Mesenchymal stem cell (in vitro differentiated cells and primary cell): ENCODE measurements at places on chromosomes 3 and 15.

GRCh38 chr15:73127302-73127936, 75.2 kb downstream of the NEO1 start:
- H3K27ac ChIP-seq, result no peak overlapping the region
- H3K4me1 ChIP-seq, result no peaks in the 10 kb centered on the region
- H3K27me3 ChIP-seq, result no peaks in the 10 kb centered on the region
- H3K4me3 ChIP-seq, result no peak overlapping the region
- H3K36me3 ChIP-seq, result peaks cover 2% of the 10 kb centered on the region

- H3K27ac ChIP-seq, result no peak overlapping the region
- H3K4me3 ChIP-seq, result no peak overlapping the region
Measured at GRCh38 chr3:194305356-194306108, 45.6 kb downstream of the CPN2 start.

DNA sequence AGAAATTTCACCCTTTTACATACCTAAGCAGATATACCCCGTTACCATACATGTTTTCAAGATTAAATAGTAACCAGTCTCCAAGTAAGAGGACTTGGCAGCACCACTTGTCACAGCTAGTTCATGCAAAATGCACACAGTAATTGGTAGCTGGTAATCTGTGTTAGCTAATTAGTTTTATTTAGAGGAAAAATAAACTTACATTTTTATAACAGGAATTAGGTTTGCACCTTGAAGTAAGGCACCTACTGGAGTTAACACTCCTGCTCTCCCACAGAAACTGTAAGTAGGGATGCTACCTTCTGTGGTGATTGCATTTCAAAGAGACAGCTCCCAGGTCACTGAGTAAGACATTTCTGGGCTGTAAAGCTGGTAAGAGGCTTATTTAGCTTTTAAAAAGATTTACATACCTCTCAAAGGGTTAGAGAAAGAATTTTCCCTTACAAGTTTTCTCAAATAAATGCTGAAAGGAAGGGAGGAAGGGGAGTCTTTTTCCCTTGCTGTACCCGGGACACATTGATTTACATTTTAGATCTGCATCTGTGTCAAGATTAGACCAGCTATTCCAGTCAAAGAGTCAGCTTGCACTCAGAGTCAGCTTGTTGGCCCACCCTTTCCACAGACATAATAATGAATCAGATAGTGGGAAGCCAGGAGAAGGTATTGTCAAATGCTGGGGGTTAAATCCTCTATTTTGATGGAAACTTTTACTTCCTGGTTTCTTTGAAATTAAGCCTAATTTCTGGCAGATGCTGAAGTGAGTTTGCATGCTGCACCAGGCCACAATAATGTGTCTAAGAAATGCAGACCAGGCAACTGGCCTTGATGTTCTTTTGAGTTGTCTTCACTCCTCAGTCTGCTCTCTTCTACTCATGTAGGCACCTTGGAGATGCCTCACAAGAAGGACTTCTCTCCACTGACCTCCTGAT, 77.6 kb upstream of the CHD2 start:
- peaks cover 10% of the 10 kb centered on the region for H3K4me1 ChIP-seq
- no peak overlapping the region for H3K4me3 ChIP-seq
- H3K27ac ChIP-seq, result peak overlapping the region; percentile 65
- H3K36me3 ChIP-seq, result no peaks in the 10 kb centered on the region

- no peaks in the 10 kb centered on the region for H3K36me3 ChIP-seq
- peak overlapping the region; percentile 26 for H3K4me3 ChIP-seq
- peaks cover 2% of the 10 kb centered on the region for H3K4me1 ChIP-seq
- peak; percentile 81 for DNase-seq
- H3K27ac ChIP-seq, result no peak overlapping the region
- no peaks in the 10 kb centered on the region for H3K27me3 ChIP-seq
Measured at GRCh38 chr15:59492389-59493377, 54.7 kb downstream of the FAM81A start.

DNA sequence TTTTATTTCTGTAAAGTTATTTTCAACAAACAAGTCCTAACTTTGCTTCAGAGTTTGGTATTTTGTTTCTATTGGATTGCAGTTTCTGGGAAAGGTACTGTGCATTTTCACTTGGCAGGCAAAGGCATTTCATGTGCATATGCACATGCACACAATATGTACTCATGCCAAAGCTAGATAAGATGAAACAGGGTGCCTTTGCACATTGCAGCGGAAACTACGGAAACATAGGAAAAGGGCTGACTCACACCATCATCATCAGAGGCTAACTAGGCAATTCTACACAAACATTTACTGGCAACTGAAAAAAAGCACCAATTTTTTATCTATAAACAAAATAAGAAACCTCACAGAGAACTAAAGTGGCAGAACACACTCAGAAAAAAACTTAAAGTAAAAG, 550.6 kb upstream of the NECTIN3 start:
- H3K27me3 ChIP-seq, result no peaks in the 10 kb centered on the region
- H3K36me3 ChIP-seq, result no peaks in the 10 kb centered on the region
- no peaks in the 10 kb centered on the region for H3K4me1 ChIP-seq
- no peak overlapping the region for H3K4me3 ChIP-seq
- peak; percentile 88 for DNase-seq
- peak overlapping the region; percentile 5 for H3K27ac ChIP-seq

GRCh38 chr3:13452490-13453335, 27.4 kb upstream of the HDAC11 start:
- H3K4me3 ChIP-seq, result peak overlapping the region; percentile 86
- DNase-seq, result peak; percentile 70
- no peak overlapping the region for H3K27ac ChIP-seq
- H3K4me1 ChIP-seq, result peaks cover 6% of the 10 kb centered on the region

- no peaks in the 10 kb centered on the region for H3K27me3 ChIP-seq
- peaks cover 10% of the 10 kb centered on the region for H3K4me1 ChIP-seq
- no peak overlapping the region for H3K4me3 ChIP-seq
- no peak for DNase-seq
Measured at GRCh38 chr3:9646800-9647152, 2.5 kb upstream of the MTMR14 start.

DNA sequence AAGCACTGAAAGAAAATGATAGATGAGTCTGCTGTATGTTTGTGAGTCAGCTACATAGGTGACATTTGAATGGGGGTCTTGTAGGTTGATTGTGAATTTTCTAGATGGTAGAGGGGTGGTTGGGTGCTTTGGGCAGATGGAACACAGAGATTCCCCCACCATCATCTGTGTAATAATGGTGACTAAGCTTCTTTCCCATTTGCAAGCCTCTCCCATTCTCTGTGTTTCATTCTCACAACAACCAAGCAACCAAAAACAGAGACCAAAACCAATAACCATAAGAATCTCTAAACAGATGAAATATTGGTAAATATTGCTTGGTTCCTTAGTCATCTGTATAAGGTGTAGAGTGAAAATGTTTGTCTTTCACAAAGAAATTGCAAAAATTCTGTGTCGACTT, 17.8 kb upstream of the UTS2B start:
- no peaks in the 10 kb centered on the region for H3K27me3 ChIP-seq
- H3K27ac ChIP-seq, result no peak overlapping the region
- no peak for DNase-seq
- H3K36me3 ChIP-seq, result no peaks in the 10 kb centered on the region
- no peak overlapping the region for H3K4me3 ChIP-seq
- peaks cover 4% of the 10 kb centered on the region for H3K4me1 ChIP-seq

GRCh38 chr3:189773056-189773455, 141.9 kb downstream of the TP63 start:
- H3K27ac ChIP-seq, result no peak overlapping the region
- no peaks in the 10 kb centered on the region for H3K27me3 ChIP-seq

- no peak overlapping the region for H3K27ac ChIP-seq
- no peaks in the 10 kb centered on the region for H3K4me1 ChIP-seq
- DNase-seq, result peak; percentile 76
Measured at GRCh38 chr3:11379238-11379823, 107.1 kb downstream of the ATG7 start.

GRCh38 chr3:71303627-71304200, 279.8 kb downstream of the FOXP1 start:
- H3K4me3 ChIP-seq, result no peak overlapping the region
- H3K27me3 ChIP-seq, result no peaks in the 10 kb centered on the region
- no peaks in the 10 kb centered on the region for H3K36me3 ChIP-seq
- H3K4me1 ChIP-seq, result peaks cover 5% of the 10 kb centered on the region
- no peak overlapping the region for H3K27ac ChIP-seq

- H3K4me1 ChIP-seq, result no peaks in the 10 kb centered on the region
- H3K27ac ChIP-seq, result no peak overlapping the region
- H3K27me3 ChIP-seq, result no peaks in the 10 kb centered on the region
- peaks cover 89% of the 10 kb centered on the region for H3K36me3 ChIP-seq
- H3K4me3 ChIP-seq, result no peak overlapping the region
Measured at GRCh38 chr3:43338295-43338694, 52.0 kb downstream of the SNRK start.

GRCh38 chr15:71191296-71191695, 76.0 kb downstream of the THSD4 start:
- no peaks in the 10 kb centered on the region for H3K4me1 ChIP-seq
- DNase-seq, result no peak
- no peaks in the 10 kb centered on the region for H3K27me3 ChIP-seq
- H3K4me3 ChIP-seq, result no peak overlapping the region

DNA sequence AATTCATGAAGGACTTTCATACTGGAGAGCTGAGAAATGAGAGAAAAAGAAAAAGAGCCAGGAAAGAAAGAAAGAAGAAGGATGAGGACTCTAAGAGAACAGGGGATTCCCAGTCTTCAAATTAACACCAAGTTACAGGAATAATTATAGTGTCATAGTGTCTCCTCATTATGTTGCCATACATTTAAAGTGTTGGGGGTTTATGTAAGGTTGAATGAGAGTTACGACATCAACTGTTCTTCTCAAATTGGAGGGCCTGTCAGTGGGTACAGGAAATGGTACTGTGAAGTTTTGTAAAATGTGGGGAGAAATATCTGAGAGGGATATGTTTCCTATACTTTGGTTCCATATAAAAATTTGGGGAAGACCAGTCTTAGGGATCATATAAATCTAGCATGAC, 12.3 kb upstream of the CD200 start:
- H3K36me3 ChIP-seq, result no peaks in the 10 kb centered on the region
- H3K27me3 ChIP-seq, result no peaks in the 10 kb centered on the region
- no peaks in the 10 kb centered on the region for H3K4me1 ChIP-seq

GRCh38 chr15:39381517-39381916, 199.4 kb upstream of the THBS1 start:
- no peak for DNase-seq
- no peak overlapping the region for H3K4me3 ChIP-seq
- no peaks in the 10 kb centered on the region for H3K27me3 ChIP-seq
- no peak overlapping the region for H3K27ac ChIP-seq
- no peaks in the 10 kb centered on the region for H3K36me3 ChIP-seq

- H3K27me3 ChIP-seq, result no peaks in the 10 kb centered on the region
- H3K4me1 ChIP-seq, result peaks cover 2% of the 10 kb centered on the region
- H3K27ac ChIP-seq, result no peak overlapping the region
- no peak overlapping the region for H3K4me3 ChIP-seq
Measured at GRCh38 chr3:66722675-66723074, 221.9 kb upstream of the LRIG1 start.

- DNase-seq, result peak; percentile 53
- no peak overlapping the region for H3K27ac ChIP-seq
- H3K27me3 ChIP-seq, result no peaks in the 10 kb centered on the region
- H3K4me3 ChIP-seq, result no peak overlapping the region
- no peaks in the 10 kb centered on the region for H3K36me3 ChIP-seq
Measured at GRCh38 chr15:68550498-68551295, 28.1 kb upstream of the CORO2B start.
